ENCODE measurements at places on chromosomes 2 and 18. TPM values are rescaled to one million over a fixed set of nuclear protein-coding genes. Genes with fewer than 3 reads are reported as not detected.

- H3K4me3 ChIP-seq = no peak overlapping the region
- no peaks in the 10 kb centered on the region for H3K27me3 ChIP-seq
- no peaks in the 10 kb centered on the region for H3K4me1 ChIP-seq
- no peak for DNase-seq
- H3K36me3 ChIP-seq = no peaks in the 10 kb centered on the region
These were observed 75.8 kb downstream of the SPHKAP start for GRCh38 chr2:228105526-228106250.

GRCh38 chr2:71598526-71598925 lies 145.2 kb downstream of the DYSF start:
- H3K4me1 ChIP-seq = no peaks in the 10 kb centered on the region
- H3K4me3 ChIP-seq = no peak overlapping the region
- peaks cover 8% of the 10 kb centered on the region for H3K27me3 ChIP-seq
- no peak for DNase-seq
- no peaks in the 10 kb centered on the region for H3K36me3 ChIP-seq
- no peak overlapping the region for H3K27ac ChIP-seq

DNA sequence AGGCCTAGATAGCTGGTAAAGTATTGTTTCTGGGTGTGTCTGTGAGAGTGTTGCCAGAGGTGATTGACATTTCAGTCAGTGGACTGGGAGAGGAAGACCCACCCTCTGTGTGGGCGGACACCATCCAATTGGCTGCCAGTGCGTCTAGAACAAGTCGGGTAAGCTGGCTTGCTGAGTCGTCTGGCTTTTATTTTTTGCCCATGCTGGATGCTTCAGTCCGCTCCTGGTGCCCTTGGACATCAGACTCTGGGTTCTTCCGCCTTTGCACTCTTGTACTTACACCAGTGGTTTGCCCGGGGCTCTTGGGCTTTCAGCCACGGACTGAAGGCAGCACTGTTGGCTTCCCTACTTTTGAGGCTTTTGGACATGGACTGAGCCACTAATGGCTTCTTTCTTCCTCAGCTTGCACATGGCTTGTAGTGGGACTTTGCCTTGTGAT lies 24.3 kb downstream of the DIS3L2 start:
- no peaks in the 10 kb centered on the region for H3K27me3 ChIP-seq
- H3K27ac ChIP-seq = peak overlapping the region; percentile 39
- H3K4me1 ChIP-seq = peaks cover 11% of the 10 kb centered on the region
- peak; percentile 15 for DNase-seq
- no peaks in the 10 kb centered on the region for H3K36me3 ChIP-seq

GRCh38 chr2:165827016-165827920 lies 33.2 kb upstream of the GALNT3 start:
- H3K27me3 ChIP-seq = no peaks in the 10 kb centered on the region
- no peak for DNase-seq
- H3K4me3 ChIP-seq = no peak overlapping the region
- H3K36me3 ChIP-seq = no peaks in the 10 kb centered on the region

SLC5A7 gene
- polyA plus RNA-seq = not detected

ERBB4 gene
- polyA plus RNA-seq = 0.01 TPM
